ENCODE measurements at places on chromosomes 2 and 18.

DNA sequence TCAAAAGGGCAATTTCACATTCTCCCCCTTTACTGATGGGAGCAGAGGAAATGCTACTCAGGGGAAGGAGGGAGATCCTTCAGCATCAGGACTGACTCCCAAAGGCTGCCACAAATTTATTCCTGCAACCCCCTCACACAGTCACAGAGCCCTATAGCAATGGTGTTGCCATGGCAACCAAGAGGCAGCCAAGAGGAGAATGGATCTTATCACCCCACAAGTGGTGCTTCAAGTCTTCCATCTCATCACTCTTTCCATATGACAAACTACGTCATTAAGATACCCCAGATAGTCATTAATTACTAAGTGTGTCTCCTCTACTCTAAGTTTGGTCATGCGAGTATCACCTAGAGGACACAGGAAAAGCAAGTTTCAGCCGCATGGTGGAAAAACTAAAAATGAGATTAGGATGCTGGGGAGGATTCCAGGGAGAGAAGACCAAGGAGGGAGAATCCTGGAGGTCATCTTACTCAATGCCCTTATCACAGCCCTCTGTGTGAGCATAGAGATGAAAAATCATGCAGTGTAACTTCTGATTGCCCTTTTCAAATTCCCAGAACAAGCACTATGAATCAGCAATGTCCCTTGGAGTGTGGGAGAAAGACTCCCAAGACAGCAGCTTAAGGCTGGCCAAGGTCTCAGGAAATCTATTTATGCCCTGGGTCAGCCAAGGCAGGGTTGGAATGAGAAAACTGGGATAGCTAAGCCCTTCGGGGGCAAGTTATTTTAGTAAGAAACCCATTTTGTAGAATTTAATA, 885.7 kb upstream of the KLHL29 start:
- DNase-seq, result no peak

- DNase-seq, result no peak
Observed at GRCh38 chr2:1621041-1621440, 123.3 kb downstream of the PXDN start.

- DNase-seq, result no peak
Observed at GRCh38 chr18:59705145-59705544, 7.9 kb upstream of the CCBE1 start.

DNA sequence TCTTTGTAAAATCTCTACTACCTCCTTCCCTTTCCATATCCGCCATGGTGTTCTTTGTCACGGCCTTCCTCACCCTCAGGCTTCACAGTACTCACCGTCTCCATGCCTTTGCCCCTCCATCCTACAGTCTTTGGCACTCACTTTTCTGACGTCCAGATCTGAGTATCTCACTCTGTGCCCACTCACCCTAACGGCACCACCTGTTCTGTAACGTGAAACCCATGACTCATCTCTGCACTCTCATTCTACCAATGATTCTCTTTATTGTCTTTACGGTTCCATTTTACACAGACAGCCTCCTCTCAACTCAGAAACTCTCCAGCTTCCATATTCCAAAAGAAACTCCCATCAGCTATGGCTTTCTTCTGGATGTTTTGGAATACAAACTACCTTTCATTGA, 56.7 kb downstream of the NETO1 start:
- no peak for DNase-seq

DNA sequence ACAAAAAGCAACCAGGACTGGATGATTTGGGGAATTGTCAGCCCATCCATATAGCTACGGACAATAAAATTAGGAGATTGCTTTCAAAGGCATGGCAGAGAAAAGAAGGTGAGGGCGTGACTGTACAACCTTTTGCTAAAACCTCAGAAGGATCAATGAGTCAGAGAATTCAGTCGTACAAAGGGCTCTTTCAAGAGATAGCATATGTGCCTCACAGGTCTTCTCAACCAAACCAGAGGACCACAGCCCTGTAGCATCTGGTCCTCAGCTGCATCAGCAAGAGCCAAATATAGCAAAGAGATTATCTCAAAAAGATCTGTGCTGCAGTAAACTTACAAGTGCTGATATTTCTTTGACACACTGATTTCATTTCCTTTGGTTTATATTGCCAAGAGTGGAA, 149.9 kb upstream of the RAB6C start:
- no peak for DNase-seq

DNA sequence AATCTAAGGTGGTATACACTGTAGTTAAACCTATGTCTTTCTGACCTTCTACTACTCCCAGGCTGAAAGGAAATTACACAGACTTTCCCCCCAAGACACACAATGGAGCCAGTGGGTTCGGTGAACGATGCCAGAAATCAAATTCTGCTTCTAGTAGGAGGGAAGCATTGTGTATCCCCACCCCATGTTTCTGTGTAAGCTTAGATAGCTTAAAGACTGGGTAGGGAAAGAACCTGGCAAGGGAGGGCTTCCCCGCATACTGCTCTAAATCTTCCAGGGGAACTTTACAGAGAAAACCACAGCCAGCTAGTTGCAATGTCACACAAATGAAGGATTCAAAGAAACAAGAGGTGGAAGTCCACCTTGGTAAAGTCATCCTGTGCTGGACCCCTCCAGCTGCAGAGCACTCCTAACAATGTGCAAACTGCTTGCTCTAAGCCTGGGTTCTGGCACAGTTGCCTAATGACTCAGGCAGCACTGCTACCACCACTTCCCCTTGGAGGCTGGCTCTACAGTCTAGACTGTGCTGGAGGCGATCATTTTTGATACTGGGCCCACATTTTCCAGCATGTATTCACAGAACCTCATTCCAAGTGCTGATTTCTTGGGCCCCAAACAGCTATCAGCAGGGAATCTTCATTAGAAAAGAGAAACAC, 47.5 kb downstream of the TRIB2 start:
- no peak for DNase-seq

GRCh38 chr2:79994965-79995364, 309.6 kb downstream of the LRRTM1 start:
- DNase-seq, result no peak

GRCh38 chr2:178230396-178230795, 36.1 kb downstream of the OSBPL6 start:
- no peak for DNase-seq

- DNase-seq, result peak; percentile 40
Observed at GRCh38 chr18:23131693-23132319, 3.5 kb upstream of the CABLES1 start.

- DNase-seq, result no peak
Observed at GRCh38 chr2:120225549-120226065, 2.4 kb upstream of the TMEM185B start.

GRCh38 chr2:238151205-238151604, 7.6 kb upstream of the ERFE start:
- DNase-seq, result no peak

DNA sequence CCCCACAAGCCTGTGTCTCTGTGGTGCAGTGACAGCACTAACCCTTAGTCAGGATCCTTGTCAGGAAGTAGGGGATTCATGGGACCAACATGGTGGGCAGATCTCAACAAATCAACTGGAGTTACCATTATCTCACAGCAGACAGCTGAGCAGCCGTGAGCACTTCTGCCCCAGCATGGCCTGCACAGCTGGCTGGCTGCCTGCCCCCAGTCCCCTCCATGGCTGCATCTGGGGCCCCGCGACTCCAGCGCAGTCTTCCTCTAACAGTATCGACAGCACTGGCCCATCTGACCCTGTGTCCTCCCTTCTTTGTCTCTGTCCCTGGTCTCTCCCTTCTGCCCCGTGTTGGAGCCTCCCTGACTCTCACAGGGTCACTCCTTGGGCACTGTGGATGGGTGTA, 4.7 kb upstream of the ADCY3 start:
- DNase-seq, result no peak

GRCh38 chr2:137047369-137047768, 282.0 kb downstream of the THSD7B start:
- DNase-seq, result no peak

- DNase-seq, result no peak
Observed at GRCh38 chr2:11388262-11389051, 44.0 kb upstream of the ROCK2 start.

DNA sequence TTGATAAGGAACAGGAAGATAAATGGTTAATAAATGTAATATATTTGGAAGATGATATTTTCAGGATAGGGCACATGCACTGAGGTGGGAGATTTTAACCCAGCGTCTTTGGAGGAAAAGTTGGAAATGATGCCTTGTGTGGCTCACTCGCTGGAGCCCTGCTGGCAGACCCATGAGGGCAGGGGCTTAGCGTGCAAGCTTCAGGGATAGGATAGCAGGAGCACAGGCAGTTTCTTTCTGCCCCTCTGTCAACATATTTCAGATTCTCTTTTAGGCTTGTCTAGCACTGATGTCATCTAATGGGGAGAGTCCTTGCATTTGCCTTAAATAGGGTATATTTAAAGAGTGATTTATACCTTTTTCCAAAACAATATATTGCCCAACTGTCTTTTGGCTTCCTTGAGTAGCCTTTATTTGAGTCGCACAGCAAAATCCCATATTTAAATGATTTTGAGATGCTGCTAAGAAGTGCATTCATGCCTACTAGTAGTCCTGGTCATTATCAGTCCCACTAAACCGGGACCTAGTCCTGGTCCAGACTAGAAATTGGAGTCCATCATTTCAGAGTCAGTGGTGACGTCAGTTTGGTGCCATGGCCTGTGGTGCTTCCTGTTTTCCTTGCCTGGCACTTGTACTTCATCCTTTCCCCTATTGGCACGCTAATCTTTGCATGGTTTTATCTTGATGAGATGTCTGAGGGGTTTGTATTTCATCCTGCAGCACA, 45.8 kb downstream of the SH3RF3 start:
- no peak for DNase-seq

GRCh38 chr2:85811180-85812093, 57.6 kb downstream of the ATOH8 start:
- DNase-seq, result no peak

DNA sequence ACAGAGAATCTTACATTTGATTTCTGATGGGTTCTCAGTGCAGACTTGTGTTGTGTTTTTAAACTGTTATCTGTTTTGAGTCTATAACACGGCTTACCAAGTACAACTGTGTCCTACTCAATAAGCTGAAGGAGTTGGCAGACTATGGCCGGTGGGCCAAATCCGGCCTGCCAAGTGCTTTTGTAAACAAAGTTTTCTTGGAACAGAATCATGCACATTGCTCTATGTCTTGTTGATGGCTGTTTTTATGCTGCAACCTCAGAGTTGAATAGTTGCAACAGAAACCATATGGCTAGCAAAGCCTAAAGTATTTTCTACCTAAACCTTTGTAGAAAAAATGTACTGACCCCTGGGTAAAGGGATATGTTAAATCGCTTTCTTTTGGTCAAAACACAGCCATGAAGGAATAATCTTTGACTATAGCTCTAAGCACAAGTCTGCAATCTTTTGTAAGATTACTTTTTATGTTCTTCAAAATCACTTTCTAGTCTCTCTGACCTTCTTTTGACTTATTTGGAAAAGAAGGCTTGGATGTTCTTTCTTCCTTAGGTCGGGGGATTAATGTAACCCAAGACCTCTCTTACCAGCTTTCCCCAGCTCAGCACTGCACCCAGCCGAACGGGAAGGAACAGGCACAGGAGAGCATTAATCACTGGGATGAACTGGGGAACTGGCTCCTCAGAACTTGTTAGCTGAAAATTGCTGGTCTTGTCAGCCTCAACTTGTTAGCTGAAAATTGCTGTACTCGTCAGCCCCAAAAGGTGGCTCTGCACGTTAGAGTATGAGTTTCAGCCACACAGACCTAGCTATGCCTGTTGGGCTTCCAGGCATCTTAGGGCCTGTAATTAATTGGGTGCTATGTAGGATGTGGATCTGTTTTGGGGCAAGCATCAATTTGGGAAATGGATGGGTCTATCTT, 75.4 kb downstream of the CD8B2 start:
- DNase-seq, result no peak

- no peak for DNase-seq
Observed at GRCh38 chr2:31129375-31130171, 8.7 kb downstream of the GALNT14 start.

GRCh38 chr18:10726198-10727068, 200.6 kb downstream of the NAPG start:
- no peak for DNase-seq

DNA sequence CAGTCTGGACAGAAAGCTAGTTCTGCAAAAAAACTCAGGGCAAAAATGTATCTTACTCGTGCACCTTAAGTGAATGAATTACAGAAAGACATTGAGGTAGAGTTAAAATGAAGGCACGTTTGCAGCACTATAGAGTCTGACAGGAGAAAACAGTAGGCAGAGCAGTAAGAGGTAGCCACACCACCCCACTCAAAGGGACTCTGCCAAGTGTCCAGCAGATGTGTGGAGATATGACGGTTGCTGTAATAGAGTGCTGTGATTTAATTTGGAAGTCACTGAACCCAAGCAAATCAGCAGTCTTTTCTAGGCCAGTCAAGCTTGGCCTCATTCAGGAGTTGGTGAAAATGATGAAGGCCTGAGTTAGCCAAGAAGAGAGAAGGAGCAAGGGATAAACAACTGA, 464.4 kb downstream of the PTPRM start:
- DNase-seq, result no peak

DNA sequence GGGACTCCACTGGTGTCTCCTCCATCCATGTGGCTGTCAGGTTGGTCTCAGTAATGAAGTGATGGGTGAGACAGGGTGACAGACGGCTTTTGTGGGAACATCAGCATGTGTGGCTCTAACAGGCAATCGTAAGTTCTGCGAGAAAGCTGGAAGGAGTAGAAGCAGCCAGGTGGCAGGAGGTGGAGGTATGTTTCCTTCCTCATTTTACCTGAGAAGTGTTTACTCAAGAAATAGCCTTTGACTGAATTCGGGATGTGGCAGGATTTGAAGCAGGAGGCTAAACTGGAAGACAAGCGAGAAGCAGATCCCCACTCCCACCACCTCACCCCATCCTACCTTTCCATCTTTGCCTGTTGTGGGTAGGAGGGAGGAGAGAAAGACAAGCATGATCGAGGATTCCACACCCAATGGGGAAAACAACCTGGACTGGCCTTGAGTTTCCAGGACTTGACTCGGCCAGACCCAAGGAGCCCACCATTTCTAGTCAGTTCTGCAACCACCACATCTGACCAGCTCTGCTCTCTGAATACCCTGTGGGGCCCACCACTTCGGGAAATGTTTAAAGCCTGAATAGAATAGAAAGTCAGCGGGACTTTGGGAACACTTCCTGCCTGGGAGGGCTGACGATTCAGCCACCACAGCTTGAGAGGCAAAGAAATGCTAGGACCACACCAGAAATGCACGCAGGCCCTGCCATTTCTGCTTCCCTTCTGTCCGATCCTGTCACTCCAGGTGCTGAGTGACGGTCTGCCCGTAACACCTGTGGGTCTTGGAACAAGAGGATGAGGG, 1.2 kb downstream of the ABCG8 start:
- DNase-seq, result no peak

GRCh38 chr2:23636426-23636825, 251.4 kb downstream of the KLHL29 start:
- DNase-seq, result no peak
